Liver (tissue), 10 donors: ENCODE measurements at places on chromosomes 7 and 10. TPM values are rescaled to one million over a fixed set of nuclear protein-coding genes. Genes with fewer than 3 reads are reported as not detected.

The STRIP2 gene
- 4.8 TPM for total RNA-seq

The OR2A12 gene
- total RNA-seq = not detected

The PDGFA gene
- 2.0 TPM for total RNA-seq

The EPO gene
- total RNA-seq = 1.5 TPM

The HECTD2 gene
- 4.4 TPM for total RNA-seq
